Fibroblast of villous mesenchyme (primary cell): ENCODE measurements at places on chromosomes 16 and 17. TPM values are rescaled to one million over a fixed set of nuclear protein-coding genes. Genes with fewer than 3 reads are reported as not detected.

The MRPS23 gene
- 18.7 and 22.0 TPM in 2 replicates for total RNA-seq

The DNASE1L2 gene
- total RNA-seq: 0.64 and 0.86 TPM in 2 replicates

The KRTAP4-1 gene
- total RNA-seq: not detected in 2 replicates

The RAB37 gene
- 0.32 TPM in 1 of 2 replicates, not detected in the other for total RNA-seq

The NHLRC4 gene
- total RNA-seq: 1.7 and 3.2 TPM in 2 replicates

The BCAR1 gene
- 87.2 and 120 TPM in 2 replicates for total RNA-seq

The DNAAF8 gene
- 1.3 and 1.7 TPM in 2 replicates for total RNA-seq

The TMEM100 gene
- total RNA-seq: under 0.01 and 1.3 TPM in 2 replicates

The SHBG gene
- 0.64 and 0.86 TPM in 2 replicates for total RNA-seq

The TP53TG3 gene
- 0.32 TPM in 1 of 2 replicates, not detected in the other for total RNA-seq

The IKZF3 gene
- total RNA-seq: under 0.01 TPM in 2 replicates

The CREBBP gene
- 27.4 and 32.0 TPM in 2 replicates for total RNA-seq

The KRT14 gene
- total RNA-seq: not detected in 2 replicates

The KRTAP1-5 gene
- total RNA-seq: 11.0 and 16.4 TPM in 2 replicates

The NDUFAB1 gene
- total RNA-seq: 78.9 and 98.4 TPM in 2 replicates

The CA7 gene
- total RNA-seq: not detected in 2 replicates

The CSF3 gene
- 0.97 and 4.3 TPM in 2 replicates for total RNA-seq

The ZNF469 gene
- total RNA-seq: 6.0 and 9.7 TPM in 2 replicates

The PRSS33 gene
- not detected in 2 replicates for total RNA-seq

The PPP4C gene
- 196 and 209 TPM in 2 replicates for total RNA-seq

The CACNB1 gene
- total RNA-seq: 7.7 and 7.8 TPM in 2 replicates

The SLFN12 gene
- 30.6 and 47.9 TPM in 2 replicates for total RNA-seq

The PPY gene
- total RNA-seq: not detected in 2 replicates

The ACSM3 gene
- 0.32 and 0.86 TPM in 2 replicates for total RNA-seq

The CD300LB gene
- not detected in 2 replicates for total RNA-seq

The KRT33B gene
- under 0.01 and 0.32 TPM in 2 replicates for total RNA-seq
